ENCODE measurements at places on chromosomes 4 and X.

- DNase-seq: no peak
Observed at GRCh38 chrX:28981952-28982351, 394.7 kb downstream of the IL1RAPL1 start.

GRCh38 chrX:1422135-1422465 lies 30.2 kb upstream of the SLC25A6 start:
- DNase-seq: no peak

DNA sequence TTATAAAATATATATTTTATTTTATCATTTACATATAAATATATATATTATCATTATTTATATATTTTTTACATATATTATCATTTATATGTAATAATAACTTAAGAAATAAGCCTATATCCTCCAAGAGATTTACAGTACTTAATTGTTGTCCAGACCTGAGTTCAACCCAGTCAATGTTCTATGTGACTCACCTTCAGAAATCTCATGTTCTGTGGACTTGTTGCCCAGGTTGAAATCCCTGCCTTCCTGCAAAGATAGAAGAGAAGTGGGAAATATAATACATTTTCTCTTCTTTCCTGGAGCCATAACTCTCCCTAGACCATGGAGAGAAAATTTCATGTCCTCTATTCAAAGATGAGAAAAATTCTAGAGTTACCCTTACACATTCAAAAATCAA lies 247.3 kb downstream of the PARM1 start:
- DNase-seq: no peak

DNA sequence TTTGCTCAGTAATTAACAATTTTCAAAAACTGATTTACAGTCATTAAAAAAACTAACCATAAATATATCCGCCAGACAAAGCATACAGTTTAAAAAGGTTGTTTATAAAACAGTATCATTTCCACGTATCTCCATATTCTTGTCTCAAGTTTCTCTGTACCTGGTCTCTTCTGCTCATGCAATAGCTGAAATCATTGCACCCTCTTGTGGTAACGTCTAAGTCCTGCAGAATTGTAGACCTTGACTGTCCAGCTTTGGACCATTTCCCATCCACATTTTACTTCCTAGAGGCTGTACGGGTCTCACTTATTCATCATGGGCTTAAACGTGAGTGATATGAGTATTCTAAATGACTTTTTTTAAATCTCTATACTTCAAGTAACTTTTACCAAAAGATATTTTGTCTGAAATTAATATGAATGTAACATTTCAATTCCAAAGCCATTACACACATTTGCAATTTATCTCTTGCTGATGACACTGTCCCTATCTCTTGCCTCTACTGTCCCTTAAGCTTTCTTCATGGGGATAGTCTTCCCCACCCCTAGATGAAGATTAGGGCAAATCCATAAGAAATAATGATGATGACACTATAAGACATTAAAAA lies 118.5 kb downstream of the BTC start:
- DNase-seq: no peak

DNA sequence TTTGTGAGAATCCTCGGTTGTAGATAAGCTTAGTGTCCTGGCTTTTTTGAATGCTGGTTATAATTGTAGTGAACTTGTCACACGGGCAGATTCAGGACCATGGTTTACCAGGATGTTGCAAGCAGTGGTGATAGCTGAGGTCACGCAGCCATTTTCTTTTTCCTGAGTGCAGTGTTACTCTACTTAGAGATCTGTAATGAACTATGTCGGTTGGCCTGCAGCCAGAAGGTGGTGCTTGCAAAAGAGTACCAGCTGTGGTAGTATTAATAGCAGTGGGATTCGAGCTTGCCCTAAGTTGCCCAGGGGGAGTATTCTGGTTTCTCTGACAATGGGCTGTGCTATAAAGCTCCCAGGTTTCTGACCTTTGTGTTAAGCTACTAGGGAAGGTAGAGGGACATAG lies 368.9 kb downstream of the SLITRK2 start:
- no peak for DNase-seq

- no peak for DNase-seq
Observed at GRCh38 chr4:68871809-68872642, 56.2 kb downstream of the UGT2B10 start.

GRCh38 chr4:8112036-8112576 lies 46.5 kb downstream of the ABLIM2 start:
- DNase-seq: no peak

- DNase-seq: no peak
Observed at GRCh38 chrX:111868726-111869638, 7.0 kb upstream of the TRPC5OS start.

GRCh38 chr4:2251795-2252529 lies 9.9 kb downstream of the MXD4 start:
- DNase-seq: no peak

DNA sequence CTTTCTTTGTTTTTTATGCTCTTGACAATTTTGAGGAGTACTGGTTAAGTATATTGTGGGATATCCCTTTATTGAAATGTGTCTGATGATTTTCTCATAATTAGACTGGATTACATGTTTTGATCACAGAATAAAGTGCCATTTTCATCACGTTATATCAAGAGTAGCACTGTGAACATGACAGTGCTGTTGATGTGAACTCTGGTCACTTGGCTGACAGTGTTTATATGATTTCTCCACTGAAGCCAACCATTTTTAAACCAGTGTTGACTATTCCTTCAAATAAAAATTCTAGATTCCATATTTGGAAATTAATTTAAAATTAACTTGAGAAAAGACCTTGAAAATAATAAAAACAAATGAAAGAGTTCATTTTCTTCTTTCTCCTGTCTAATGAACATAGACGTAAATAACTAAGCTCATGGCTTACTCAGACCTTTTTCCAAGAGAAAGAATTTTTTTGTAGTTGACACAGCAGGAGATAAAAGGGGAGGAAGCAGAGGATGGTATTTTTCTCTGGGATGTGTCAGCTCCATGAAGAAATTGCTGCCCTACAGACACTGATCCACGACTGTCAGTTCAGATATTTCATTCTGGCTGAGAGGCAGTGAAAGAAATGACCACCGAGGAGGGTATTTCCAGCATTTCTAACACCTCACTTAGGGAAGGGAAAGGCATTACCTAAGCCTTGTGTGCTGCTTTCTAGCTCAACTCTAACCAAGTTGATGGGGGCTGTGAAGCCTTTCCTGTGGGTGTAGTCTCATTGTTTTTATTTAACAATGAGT lies 150.9 kb upstream of the ANK2 start:
- no peak for DNase-seq

DNA sequence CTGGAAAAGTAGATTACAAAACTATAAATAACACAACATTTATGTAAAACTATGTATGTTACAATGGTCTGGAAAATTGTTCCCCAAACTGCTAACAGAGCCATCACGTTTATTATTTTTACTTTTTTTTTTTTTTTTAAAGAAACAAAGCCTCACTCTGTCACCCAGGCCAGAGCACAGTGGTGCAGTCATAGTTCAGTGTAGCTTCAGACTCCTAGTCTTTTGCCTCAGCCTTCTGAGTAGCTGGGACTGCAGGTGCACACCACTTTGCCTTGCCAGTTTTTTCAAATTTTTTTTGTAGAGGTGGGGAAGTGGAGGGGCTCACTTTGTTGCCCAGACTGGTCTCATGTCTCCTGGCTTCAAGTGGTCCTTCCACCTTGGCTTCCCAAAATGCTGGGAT lies 180.1 kb upstream of the SPRY1 start:
- DNase-seq: no peak

DNA sequence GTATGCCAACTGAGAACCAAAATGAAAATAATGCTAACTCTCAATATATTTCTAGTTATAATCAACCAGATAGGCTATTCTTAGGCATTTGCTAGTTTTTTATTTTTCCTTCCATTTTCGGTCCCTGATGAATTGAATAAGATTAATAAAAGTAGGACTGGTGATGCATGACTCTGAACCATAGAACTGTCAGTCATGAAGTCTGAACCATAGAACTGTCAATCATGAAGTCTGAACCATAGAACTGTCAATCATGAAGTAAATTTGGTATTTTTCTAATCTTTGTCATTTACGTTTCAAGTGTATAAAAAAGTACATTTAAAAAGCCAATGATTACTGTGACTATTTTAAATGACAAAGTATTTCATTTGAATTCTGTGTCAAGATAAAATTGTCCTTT lies 460.2 kb upstream of the NDST3 start:
- no peak for DNase-seq

DNA sequence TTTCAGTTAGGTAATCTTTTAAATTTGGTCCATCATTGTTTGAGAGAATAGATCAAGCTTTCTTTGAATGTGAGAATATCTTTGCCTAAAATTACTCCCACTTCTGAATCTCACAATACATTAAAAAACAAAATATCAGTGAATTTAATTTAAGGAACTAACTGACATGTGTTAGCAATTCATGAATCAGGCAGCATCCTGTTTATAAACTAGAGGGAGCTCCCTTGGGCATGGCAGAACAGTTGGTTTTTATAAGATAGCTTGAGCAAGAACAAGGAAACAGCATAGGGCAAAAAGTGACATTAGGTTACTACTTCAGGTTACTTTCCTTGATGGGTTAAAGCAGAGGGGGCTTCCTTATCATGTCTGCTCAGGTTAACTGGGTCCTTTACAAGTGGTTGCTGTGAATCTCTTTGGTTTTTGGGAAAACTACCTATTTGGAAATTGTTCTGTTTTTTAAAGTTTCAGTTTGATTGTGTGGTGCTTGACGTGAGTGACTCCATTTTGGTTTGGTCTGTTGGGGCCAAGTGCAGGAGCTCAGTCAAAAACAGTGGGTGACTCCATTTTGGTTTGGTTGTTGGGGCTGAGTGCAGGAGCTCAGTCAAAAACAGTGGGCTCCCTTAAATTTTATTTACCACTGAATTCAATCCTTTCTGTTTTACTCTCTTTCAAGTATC lies 68.0 kb downstream of the PPEF2 start:
- DNase-seq: no peak

DNA sequence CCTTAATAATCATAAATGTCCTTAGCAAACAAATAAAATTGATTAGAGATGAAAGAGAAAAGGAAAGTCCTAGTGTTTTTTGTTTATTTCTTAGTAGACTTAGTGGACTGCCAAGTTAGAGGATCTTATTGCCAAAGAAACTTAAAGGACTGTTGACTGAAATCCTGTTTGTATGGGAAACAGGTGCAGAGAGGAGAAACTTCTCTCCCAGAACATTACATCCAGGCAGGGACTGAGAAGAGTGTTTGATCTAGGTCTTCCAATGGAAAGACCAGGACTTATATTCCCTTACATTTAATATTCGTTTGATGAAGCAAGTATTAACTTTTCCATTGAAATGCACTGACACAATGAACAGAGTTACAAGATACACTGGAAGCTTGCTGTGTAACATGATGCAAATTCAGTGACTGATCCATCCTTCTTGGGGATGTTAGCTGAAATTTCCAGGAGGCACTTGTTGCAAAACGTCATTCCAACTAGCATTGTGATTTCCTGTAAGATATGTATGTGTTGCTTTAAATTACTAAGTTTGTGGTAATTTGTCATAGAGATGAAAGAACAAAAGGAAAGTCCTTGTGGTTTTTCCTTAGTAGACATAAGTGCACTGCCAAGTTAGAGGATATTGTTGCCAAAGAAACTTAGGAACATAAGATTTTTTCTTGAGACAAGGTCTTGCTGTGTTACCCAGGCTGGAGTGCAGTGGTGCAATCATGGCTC lies 505.6 kb downstream of the STIM2 start:
- no peak for DNase-seq

DNA sequence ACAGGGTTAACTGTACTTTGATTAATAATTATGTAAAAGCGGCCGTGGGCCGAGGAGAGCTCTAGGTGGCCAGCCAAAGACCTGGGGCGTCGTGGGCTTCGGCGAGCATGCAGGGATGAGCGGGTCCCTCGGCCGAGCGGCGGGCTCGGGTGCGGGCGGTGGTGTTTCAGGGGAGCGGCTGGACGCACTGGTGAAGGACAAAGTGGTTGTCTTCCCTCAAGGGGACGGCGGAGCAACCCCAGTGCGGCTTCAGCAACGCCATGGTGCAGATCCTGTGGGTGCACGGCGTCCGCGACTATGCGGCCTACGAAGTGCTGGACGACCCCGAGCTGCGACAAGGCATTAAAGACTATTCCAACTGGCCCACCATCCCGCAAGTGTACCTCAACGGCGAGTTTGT lies 103.0 kb upstream of the C1GALT1C1 start:
- DNase-seq: no peak

DNA sequence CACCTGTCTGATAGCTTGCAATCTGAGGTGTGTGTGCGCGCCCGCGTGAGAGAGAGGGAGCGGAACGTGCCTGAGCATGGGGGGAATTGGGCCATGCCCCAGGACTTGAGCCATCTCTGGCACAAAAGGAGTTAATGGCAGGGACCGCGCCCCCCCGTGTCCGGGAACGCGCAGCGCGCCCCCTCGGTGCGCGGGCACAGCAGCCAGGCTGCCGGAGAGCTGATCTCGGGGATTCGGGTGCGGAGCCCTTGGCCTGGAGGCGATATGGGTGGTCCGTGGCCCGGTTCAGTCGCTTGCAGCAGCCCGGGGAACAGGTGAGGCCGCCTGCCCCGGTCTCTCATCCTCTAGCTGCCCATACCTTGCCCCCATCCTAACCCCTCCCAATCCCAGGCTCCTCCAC lies at the start of gene NLGN3:
Gene NLGN3, plus strand, starts transcription at position 191 of the 400 bp plus-strand sequence. CDS start 2,909 bp downstream, outside the sequence.
- DNase-seq: no peak

- no peak for DNase-seq
Observed at GRCh38 chr4:156615066-156615531, 356.5 kb downstream of the PDGFC start.

GRCh38 chr4:123093236-123093635 lies 170.8 kb upstream of the NUDT6 start:
- DNase-seq: no peak

DNA sequence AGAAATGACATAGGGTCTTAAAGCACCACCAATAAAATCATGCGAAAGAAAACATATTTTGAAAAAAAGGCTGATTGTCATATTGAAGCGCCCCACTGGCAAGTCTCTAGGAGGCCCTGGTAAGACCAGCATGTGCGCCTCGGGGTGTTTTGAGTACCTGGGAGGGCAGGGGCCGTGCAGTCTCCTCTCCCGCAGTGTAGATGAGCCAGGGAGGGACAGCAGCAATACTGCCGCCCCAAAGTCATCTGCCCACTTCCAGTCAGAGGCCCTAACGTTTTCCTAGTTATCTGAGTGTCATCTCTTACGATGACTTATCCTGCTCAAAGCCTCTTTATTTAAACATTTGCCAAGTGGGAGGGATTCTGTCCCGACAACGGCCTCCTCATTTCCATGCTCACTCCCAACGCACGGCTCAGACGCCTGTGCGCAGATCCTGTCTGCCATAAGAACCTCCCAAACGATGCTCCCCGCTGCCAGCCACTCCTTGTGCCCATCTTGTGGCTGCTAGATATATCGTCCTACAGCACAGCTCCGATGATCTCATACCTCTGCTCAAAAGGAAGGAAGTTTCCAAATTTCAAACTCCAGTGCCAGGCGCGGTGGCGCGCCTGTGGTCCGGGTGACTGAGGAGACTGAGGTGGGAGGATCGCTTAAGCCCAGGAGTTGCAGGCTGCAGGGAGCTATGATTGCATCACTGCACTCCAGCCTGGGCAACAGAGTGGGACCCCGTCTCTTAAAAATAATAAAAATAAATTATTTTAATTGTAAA lies 17.2 kb upstream of the SCRG1 start:
- DNase-seq: no peak

GRCh38 chr4:72577211-72577610 lies 8.2 kb upstream of the ADAMTS3 start:
- no peak for DNase-seq

Data from stimulated activated CD4-positive, alpha-beta T cell treated with anti-CD3 and anti-CD28 coated beads, TNF-alpha, amount 100 ng/mL, for 48 hours (primary cell).